ENCODE measurements at places on chromosomes 1 and 21.
A peak's percentile ranks its signal among the peaks of the same experiment; 100 is the strongest.

DNA sequence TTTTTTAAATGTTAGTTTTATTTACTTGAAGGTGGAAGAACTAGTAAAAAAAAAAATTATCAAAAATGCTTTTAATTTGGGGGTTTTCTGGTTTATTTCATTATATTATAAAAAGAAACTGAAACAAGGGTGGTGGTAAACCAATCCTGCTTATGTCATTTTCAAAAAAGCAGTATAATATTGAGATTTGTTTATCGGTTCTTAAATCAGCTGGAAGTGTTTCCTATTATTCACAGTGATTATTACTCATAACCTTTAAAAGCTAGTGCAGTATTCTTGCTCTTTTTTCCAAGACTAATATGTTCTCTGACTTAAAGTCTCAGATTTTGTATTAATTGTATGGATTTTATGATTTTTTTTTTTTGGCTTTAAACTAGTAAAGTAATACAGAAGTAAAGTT is 5.4 kb upstream of the LRRC40 start:
- no peak for DNase-seq

DNA sequence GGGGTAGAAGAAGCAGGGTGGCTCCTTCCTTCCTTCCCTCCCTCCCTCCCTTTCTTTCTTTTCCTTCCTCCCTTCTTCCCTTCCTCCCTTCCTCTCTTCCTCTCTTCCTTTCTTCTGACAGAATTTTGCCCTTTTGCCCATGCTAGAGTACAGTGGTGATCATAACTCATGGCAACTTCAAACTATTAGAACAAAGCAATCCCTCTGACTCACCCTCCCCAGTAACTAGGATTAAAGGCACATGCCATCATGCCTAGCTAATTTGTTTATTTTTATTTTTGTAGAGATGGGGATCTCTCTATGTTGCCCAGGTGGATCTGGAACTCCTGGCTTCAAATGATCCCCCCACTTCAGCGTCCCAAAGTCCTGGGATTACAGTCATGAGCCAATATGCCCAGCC is 10.0 kb upstream of the RPE65 start:
- no peak for DNase-seq

GRCh38 chr1:224387302-224387912 is 30.7 kb downstream of the CNIH4 start:
- DNase-seq = peak; percentile 59

GRCh38 chr1:35431173-35431599 is 126.0 kb downstream of the KIAA0319L start:
- DNase-seq = no peak

DNA sequence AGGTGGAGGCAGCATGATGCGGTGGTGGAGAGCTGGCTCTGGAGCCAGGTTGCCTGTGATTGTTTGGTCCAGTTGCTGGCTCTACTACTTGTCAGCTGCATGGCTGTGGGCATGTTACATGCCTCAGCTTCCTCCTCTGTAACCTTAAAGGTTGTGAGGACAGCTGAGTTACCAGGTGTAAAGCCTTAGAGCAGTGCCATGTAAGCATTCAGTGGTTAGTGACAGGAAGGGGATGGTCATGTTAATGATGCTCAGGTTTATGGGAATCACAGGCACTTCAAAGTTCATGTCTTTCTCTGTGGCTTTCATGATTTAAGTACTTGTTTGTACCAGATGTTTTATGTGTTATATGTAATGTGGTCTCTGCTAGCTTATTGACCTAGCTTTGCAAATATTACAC is 32.6 kb downstream of the PTGFRN start:
- no peak for DNase-seq

DNA sequence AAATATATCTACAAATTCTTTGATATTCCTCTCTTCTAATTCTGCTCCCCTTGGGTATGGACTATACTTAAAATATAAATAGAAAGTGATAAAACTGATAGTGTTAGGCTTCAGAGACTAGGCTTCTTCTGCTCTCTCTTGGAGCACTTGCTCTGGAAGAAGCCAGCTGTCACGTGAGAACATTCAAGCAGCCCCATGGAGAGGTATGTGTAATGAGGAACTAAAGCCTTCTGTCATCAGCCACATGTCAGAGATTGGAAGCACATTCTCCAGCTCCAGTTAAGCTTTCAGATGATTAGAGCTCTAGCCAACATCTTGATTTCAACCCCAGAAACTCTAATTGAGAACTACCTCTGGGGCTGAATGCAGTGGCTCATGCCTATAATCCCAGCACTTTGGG is 34.3 kb downstream of the XKR8 start:
- no peak for DNase-seq

DNA sequence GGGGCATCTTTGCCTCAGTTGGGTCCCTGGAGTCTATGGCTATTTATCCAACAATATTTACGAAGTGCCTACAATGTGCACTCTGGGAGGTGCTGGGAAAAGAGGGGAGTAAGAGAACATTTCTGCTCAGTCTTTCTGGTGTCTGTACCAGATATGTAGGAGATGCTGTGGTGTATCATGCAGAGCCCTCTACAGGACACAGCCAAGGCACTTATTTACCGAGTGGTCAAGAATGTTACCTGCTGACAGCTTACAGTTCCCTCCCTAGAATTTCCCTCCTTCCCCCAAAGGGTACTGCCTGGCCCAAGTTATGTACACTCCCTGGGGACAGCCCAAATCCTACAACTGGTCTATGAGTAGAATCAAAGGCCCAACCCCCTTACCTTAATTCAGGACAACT is 177.7 kb downstream of the C1orf94 start:
- DNase-seq = no peak

- DNase-seq = no peak
Observed at GRCh38 chr1:218459450-218459849, 114.3 kb downstream of the TGFB2 start.

DNA sequence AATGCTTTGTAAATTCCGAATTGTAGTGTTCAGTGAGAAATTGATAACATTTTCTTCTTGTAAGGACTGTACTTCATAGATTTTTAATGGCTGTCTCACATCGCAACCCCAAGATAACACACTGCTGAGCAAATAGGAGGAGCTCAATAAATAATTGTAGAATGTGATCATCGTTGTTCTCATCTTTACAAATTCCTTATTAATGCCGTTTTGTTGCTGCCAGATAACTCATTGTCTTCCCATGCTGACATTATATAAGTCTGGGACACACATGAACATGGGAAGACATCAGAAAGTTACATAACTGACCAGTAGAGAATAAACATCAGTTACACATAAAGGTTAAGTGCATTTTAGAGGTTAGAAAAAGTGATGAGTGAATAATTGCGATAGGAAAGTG is 46.4 kb upstream of the TSPAN2 start:
- no peak for DNase-seq

DNA sequence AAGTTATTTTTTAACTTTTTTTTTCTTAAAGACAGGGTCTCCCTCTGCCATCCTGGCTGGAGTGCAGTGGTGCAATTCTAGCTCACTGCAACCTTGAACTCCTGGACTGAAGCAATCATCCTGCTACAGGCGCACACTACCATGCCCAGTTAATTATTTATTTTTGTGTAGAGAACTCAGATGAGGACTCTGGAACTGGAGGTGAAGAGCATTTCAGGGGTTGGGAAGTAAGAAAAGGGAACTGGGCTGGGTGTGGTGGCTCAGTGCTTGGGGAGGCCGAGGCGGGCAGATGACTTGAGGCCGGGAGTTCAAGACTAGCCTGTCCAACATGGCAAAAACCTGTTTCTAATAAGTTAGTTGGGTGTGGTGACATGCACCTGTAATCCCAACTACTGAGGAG is 28.9 kb downstream of the SLC35F3 start:
- no peak for DNase-seq

DNA sequence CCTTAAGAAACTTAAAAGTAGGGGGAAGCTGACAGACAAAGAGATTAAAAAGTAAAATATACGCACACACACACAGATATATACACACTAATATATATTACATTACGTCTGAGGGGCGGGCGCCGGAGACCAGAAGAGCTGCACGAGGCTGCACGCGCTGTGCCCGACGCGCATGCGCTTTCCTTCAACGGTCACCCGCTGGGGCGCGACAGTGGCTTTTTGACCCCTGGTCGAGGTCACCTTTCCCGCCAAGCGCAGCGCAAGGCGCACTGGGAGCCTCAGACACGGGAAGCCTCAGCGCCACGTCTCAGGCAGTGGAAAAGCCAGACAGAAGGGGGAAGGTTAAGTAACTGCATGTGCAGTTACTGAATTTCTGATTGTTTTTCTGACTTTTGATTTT is at the start of gene HORMAD1:
HORMAD1 (minus strand) TSS at position 193 of the 400 bp plus-strand sequence. CDS start 1,390 bp downstream, outside the sequence.
- no peak for DNase-seq

GRCh38 chr1:94130851-94131595 is 10.1 kb upstream of the ABCA4 start:
- DNase-seq = no peak

- DNase-seq = no peak
Observed at GRCh38 chr1:58804853-58805565, 21.2 kb upstream of the JUN start.

GRCh38 chr1:2022063-2022770 is 3.1 kb downstream of the GABRD start:
- no peak for DNase-seq

- no peak for DNase-seq
Observed at GRCh38 chr1:215673943-215674342, 106.8 kb downstream of the KCTD3 start.

DNA sequence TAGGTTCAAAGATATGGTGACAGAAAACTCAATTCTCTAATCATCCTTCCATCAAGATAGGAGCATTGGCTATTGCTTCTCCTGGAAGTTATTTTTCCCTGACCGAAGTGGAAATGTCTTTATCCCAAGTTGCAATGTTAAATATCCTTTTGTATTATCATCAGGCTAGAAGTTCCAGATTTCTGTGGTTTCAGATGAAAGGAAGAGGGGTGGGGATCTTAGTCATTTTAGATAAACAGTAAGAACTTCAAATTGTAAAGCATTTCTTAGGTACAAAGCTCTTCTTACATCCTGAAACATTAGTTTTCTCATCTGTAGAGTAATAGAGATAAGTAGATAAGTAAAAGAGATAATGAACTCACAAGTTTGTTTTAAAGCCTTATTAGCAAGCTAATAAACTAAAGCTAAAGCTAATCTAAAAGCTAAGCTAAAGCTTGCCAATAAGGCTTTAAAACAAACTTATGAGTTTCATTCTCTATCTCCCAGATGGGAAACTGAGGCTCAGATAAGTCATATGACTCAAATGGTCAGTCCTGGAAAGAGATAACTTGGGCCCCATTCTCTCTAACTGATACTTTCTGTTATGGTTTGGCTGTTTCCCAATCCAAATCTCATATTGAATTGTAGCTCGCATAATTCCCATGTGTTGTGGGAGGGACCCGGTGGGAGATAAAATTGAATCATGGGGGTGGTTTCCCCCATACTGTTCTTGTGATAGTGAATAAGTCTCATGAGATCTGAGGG is 99.2 kb upstream of the KCNK2 start:
- DNase-seq = no peak

All from CD4-positive, alpha-beta T cell treated with Interleukin-2 at 100 ng/mL for 4 hours (primary cell).